ENCODE measurements at places on chromosomes 2 and 18. TPM values are rescaled to one million over a fixed set of nuclear protein-coding genes. Genes with fewer than 3 reads are reported as not detected.

Gene CRYBA2
- not detected for total RNA-seq

Gene KCTD1
- 27.3 TPM for total RNA-seq

Gene CD8B2
- not detected for total RNA-seq

Gene MAP3K19
- not detected for total RNA-seq

Gene RHOB
- total RNA-seq = 166 TPM

Gene EMX1
- 0.20 TPM for total RNA-seq

Gene STON1
- total RNA-seq = not detected

Gene LPIN2
- total RNA-seq = 15.3 TPM

Gene TDRD15
- total RNA-seq = not detected

Gene ACMSD
- total RNA-seq = not detected

Gene LRRC30
- not detected for total RNA-seq

Gene LINC00305
- total RNA-seq = not detected

Gene SPP2
- not detected for total RNA-seq

Gene ST8SIA5
- not detected for total RNA-seq
